Vein endothelial cell (primary cell): ENCODE measurements at places on chromosomes 4 and X. TPM values are rescaled to one million over a fixed set of nuclear protein-coding genes. Genes with fewer than 3 reads are reported as not detected.

Gene OFD1
- 9.1 and 12.0 TPM in 2 replicates for total RNA-seq

Gene F8A2
- total RNA-seq, result not detected in 2 replicates

Gene KIAA1210
- not detected in 2 replicates for total RNA-seq

Gene FUNDC1
- total RNA-seq, result 9.1 and 10.8 TPM in 2 replicates

Gene GYPB
- total RNA-seq, result not detected in 2 replicates

Gene SLC25A14
- total RNA-seq, result 8.0 and 8.5 TPM in 2 replicates

Gene UGT2B15
- total RNA-seq, result not detected in 2 replicates

Gene GC
- total RNA-seq, result not detected in 2 replicates

Gene LRAT
- total RNA-seq, result not detected in 2 replicates

Gene CACNA1F
- total RNA-seq, result under 0.01 TPM in 1 of 2 replicates, not detected in the other

Gene SPANXN3
- not detected in 2 replicates for total RNA-seq

Gene STK32B
- total RNA-seq, result 26.8 and 39.2 TPM in 2 replicates

Gene NEIL3
- total RNA-seq, result 3.6 and 5.4 TPM in 2 replicates

Gene CCDC120
- 1.5 and 1.6 TPM in 2 replicates for total RNA-seq

Gene PABPC1L2B
- not detected in 2 replicates for total RNA-seq

Gene SERPINA7
- not detected in 2 replicates for total RNA-seq

Gene FDCSP
- not detected in 2 replicates for total RNA-seq

Gene FRAS1
- total RNA-seq, result 0.65 and 3.3 TPM in 2 replicates

Gene CENPVL2
- not detected in 2 replicates for total RNA-seq
